Activated CD8-positive, alpha-beta memory T cell treated with anti-CD3 and anti-CD28 coated beads, Interleukin-2, amount 50 U/mL, for 4 hours (primary cell): ENCODE measurements at places on chromosomes 7 and 10.

DNA sequence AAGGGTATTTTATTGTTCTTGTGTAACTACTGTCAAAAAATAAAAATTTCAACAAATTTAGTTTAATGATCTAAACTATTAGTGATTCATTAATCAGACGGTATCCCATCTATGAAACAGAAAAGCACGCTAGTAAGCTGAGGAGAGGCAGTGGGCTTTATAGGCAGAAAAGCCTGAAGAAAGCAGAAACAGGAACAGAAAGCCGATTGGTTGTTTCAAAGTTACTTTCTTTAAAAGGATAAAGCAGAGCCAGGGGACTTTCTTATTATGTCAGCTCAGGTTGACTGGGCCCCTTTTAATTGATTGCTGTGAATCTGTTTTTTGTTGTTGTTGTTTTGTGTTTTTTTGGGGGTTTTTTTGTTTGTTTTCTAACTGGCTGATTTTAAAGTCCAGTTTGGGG, 105.5 kb downstream of the TES start:
- DNase-seq, result no peak

DNA sequence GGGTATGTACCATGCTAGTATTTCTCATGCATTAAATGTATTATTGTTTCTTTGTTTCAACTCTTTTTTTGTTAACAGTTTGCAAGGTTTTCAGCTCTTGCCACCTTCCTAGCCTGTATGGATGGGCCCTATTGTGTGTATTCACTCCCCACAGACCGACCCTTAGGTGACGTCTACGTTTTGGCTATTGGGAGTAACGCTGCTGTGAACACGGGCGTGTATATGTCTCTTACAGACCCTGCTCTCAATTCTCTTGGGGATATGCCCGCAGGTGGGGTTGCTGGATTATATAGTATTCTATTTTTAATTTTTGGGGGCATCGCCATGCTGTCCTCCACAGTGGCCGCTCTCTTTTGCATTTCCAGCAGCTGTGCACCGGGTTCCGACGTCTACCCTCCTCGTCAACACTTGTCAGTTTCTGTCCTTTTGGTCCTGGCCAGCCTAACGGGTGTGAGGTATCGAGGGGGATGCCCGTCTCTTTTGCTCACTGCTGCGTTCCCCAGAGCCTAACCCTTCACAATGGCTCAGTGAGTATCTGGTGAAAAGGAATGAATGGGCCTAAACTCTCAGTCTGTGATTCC, 64.1 kb upstream of the GNA12 start:
- no peak for DNase-seq

DNA sequence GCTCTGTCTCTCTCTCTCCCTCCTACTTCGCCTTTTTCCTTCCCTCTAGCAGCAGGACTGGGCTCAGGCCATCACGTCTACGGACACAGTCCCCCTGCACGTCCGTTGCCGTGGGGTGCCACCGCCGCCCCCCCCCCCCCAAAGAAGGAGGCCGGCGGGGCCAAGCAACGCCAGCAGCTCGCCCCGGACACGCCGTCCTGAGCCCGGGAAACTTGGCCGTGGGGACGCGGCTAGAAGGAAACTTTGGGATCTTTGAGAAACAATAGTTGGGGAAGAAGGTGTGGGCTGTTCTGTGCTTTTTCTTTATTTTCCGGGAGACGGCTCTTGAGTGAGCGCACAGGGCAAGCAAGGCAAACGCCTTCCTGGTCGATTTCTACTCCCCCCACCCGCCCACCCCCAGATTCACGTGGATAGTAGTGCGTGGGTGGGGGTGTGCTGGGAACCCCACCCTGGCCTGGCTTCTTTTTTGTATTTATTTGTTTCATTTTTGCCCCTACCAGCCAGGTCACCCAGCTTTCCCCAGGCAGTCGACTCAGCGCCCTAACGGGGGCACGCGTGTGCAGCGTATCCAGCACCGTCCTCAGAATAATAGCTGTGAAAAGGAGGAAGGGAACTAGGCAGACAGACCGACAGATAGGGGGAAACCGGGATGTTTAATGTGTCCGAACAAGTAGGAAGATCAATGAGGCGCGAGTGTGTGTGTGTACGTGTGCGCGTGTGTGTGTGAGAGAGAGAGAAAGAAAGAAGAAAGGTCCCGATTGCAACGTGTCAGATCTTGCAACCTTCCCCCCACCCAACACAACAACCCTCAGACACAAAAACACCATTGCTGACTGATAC, 1.4 kb downstream of the MXI1 start:
- peak; percentile 40 for DNase-seq

DNA sequence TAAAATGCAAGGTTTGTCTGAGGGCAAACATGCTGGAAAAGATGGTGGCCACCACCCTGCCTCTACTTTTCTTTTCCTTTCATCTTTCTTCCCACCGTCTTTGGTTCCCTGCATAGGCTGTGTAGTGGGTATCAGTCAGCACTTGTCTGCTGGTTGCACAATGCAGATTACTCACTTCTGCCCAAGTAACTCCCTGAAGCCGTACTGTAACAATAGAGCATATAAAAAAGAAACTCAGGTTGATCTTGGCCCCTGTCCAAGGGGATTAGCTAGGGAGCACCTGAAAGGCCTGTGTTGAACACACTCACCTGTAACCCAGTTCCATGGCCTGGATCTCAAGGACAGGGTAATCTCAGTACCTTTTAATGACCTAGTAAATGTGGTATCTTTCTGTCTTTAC, 533.0 kb upstream of the GALNT17 start:
- DNase-seq, result no peak

DNA sequence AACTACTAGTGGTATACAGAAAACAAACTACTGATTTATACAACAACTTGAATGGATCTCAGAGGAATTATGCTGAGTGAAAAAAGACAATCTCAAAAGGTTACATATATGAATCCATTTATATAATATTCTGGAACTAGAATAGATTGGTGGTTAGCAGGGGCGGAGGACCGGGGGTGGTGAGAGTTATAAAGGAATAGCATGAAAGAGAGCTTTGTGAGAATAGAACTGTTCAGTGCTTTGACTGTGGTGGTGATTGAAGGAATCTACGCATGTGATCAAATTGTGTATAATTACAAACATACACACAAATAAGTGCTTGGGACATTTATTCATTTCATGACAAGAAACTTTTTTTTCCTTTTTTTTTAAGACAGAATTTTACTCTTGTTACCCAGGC, 19.6 kb downstream of the RAB19 start:
- no peak for DNase-seq

- no peak for DNase-seq
These were observed 10.1 kb downstream of the CHN2 start for GRCh38 chr7:29204491-29205272.

GRCh38 chr10:110420401-110421193, 77.1 kb upstream of the DUSP5 start:
- no peak for DNase-seq

DNA sequence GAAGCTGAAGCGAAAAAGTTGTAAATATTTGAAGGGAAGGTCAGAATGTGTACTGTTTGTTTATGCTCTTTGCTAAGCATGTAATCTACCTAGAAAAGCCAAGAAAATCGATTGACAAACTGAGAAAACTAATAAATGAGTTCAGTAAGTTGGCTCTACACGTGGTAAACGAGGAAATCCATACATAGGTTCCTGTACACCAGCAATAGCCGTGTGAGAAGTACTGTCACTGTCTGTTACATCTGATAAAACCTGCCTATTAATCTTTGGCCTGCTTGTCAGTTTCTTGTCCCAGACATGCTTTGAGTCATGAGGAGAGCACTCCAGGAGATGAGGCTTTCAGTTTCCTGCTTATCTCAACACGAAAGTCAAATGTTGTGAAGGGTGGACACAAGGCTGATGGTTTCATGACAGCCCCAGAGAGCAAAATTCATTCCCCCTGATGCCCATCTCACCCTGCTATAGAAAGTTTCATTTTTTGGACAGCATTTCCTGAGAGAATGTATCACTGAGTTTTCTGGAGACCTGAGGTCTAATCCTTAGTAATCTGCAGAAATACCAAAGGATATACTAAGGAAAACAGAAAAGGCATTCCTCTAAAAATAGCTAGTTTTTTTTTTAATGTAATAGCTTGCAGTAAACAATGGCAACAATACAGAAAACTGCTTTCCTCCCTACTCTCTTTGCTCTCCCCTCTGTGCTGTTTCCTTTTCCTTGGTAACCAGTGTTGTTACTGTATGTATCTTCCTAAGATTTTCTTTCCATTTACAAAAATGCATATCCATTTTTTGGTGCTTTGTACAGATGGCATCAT, 18.8 kb downstream of the BMPR1A start:
- DNase-seq, result no peak

DNA sequence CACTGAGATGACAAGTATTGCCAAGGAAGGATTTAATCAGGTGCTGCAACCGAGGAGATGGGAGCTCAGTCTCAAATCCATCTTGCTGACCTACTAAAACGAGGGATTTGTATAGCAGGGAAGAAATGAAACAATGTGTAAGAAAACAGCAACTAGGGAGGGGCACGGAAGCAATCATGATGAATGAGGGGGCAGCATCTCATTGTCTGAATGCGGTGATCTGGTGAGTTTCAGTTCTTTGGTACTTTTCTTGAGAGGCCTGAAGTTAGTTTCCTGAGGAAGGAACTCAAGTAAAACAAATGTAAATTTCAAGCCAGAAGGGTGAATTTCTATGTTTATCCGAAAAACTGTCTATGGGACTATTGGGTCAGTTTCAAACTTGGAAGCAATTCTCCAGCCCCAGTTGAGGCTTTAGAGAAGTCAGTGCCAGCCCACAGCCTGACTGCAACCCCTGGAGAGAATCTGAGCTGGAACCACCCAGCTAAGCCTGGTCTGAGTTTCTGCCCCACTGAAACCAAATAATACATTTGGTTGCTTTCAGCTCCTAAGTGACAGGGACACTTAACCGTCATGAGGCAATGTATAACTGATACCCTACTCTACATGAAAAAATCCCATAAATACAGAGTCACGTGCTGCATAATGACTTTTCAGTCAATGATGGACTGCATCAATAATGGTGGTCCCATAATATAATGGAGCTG, 45.8 kb upstream of the TNS3 start:
- no peak for DNase-seq

- DNase-seq, result no peak
These were observed 64.4 kb upstream of the CARD11 start for GRCh38 chr7:3107889-3108570.

DNA sequence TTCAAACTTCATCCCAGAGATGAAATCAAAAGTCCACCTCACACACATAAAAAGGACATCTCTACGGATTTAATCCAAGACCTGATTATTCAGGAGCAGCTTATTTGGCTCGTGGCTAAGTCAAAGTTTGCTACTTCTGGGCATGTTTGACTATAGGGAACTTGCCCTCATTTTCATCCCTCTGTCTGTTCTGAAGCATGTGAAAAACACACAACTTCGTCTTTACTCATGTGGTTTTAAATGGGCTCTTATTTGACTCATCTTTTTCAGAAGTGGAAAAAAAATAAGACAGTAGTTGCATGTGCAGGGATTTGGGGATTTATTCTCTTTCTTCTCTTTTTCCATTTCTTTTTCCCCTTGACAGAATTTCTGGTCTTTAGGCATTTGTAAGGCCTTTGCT, 295.9 kb downstream of the TFEC start:
- no peak for DNase-seq

GRCh38 chr10:11757454-11757820, 15.3 kb downstream of the ECHDC3 start:
- DNase-seq, result no peak

DNA sequence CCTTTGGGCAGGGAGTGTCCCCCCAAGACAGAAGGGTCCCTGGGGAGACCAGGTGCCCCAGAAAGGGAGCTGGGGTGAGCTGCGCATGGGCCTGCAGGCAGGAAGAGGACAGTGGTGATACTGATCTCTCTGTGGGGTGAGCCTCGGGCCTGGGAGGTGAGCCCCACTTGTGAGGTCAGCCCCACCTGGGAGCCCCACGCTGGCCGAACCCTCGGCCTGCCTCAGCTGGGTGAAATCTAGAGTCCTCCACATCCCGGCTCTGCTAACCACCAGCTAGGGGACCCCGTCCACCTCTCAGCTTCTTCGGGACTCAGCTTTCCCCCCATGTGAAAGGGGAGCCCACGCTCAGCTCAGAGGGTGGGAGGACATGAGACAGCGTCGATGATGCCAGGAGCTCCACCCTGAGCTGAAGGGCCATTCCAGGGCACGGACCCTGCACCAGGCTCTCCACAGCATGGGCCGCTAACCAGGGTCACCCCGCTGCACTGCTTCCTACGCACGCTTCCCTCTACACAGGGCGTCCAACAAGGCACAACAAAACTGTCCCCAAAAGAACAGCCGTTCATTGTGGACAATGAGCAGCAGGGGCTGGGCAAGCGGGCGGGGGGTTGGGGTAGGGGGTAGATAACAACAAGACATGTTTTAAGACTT, 48.7 kb downstream of the CAMK2B start:
- no peak for DNase-seq

GRCh38 chr10:44051584-44052385, 333.1 kb downstream of the CXCL12 start:
- DNase-seq, result no peak

DNA sequence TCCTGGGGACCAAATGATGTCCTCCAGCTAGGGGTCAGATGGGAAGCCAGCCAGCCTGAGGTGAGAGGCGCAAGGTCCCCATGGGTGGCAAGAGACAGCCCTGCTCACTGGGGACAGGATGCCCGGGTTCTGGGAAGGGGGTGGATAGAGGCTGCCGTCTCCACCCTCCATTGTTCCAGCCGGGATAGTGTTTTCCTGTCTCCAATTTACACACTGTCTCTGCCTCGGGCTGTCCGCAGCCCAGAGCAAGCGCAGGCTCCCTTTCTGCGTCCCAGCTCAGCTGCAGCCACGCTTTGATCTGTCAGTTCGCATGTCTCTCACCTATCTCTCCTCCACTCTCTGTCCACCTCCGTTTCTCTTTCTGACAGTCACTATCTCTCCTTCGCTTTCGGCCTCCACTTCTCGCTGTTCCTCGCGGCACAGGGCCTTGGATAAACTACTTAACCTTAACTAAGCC, 2.1 kb downstream of the EPHB4 start:
- DNase-seq, result no peak

- no peak for DNase-seq
These were observed 4.9 kb downstream of the GCK start for GRCh38 chr7:44184206-44184872.

DNA sequence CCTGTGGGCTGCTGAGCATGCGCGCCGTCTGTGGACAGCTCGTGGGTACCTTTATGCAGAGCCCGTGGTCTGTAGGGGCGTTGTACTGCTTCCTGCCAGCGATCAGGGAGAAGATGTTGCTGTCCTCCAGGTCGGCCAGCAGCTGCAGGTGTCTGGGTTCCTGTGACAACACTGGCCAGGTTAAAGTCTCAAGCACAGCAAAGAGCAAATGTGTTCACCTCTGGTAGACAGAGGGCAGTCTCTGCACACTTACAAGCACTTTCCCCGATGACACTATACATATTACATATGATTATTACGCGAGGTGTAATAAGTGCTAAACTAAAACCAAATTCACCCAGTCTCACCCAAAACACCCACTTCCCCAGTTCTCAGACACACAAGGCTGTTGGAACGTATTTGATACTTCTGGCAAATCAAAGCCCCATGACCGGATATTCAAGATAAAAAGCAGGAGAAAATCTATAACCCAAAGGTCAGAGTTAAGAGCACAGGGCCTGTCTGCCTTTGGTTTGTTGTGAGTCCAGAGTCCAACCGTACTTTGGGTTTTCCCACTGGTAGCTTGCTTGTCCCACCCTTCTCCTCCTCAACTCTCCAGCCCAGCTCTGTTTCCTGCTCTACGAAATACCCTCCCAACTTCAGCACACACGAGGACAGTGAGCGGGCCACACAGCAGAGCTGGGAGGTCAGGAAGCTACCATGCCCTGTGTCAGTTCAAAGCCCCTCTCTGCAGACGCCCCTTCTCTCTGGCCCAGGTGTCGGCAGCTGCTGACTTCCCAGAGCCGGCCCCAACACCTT, 49.7 kb upstream of the DDC start:
- no peak for DNase-seq

- DNase-seq, result no peak
These were observed 626.4 kb downstream of the TNS3 start for GRCh38 chr7:46955531-46955930.
